Kasumi-1 (cell line): ENCODE measurements at places on chromosomes 5 and 9.

- no peak for DNase-seq
These were observed 34.8 kb upstream of the SMARCA2 start for GRCh38 chr9:1980387-1980786.

- no peak for DNase-seq
These were observed 73.6 kb upstream of the GRHPR start for GRCh38 chr9:37348917-37349316.

DNA sequence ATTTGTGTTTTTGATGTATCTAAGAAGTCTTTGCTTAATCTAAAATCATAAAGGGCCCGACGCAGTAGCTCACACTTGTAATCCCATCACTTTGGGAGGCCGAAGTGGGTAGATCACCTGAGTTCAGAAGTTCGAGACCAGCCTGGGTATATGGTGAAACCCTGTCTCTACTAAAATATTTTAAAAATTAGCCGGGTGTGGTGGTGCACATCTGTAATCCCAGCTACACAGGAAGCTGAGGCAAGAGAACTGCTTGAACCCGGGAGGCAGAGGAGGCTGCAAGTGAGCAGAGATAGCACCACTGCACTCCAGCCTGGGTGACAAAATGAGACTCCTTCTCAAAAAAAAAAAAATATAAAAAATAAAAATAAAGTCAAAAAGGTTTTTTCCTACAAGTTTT is 9.6 kb downstream of the IL6ST start:
- DNase-seq, result no peak

GRCh38 chr9:125321496-125321895 is 59.9 kb downstream of the GAPVD1 start:
- DNase-seq, result no peak

- DNase-seq, result no peak
These were observed 18.1 kb upstream of the FTMT start for GRCh38 chr5:121833617-121834016.

- DNase-seq, result peak; percentile 31
These were observed 173.5 kb downstream of the TRIM32 start for GRCh38 chr9:116860509-116861120.

GRCh38 chr5:21397693-21398092 is 1409.7 kb upstream of the CDH18 start:
- DNase-seq, result no peak
